ENCODE measurements at places on chromosomes 2 and 18.

DNA sequence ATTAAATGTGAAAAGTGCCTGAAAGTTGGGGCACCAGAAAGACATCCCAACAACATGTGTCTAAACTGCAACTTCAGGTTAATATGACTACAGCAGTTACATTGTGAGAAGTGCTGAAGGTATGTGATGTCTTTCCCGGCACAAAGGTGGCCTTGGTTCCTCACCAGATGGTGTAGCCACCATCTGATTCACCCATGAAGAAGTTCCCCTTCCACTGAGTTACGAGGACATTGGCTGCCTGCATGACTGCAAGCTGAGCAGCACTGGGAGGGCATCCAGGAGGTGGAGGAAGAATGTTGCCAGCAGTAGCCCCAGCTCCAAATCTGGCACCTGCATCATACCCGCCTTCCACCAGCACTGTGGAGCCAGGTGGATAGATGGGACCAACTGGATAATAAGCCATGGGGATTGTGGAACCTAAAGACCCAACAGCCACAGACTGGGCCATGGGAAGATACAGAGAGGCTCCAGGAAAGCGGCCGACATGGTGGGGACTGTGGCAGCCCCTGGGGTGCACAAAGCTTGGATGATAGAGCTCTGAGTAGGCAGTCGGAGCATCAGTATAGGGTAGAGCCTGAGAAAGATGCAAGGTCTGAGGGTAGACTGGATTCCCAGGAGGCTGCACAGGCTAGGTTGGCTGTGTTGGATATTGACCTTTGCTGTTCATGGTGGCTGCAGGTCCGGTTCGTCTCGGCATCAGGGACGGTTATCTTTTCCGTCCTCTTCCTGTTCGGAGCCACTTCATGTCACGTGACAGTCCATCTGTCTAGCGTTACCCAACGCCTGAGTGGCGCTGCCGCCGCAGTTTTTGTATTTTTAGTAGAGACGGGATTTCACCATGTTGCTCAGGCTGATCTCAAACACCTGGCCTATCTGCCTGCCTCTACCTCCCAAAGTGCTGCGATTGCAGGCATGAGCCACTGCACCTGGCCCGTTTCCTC is 36.9 kb downstream of the SUMO1 start:
- no peak for DNase-seq

DNA sequence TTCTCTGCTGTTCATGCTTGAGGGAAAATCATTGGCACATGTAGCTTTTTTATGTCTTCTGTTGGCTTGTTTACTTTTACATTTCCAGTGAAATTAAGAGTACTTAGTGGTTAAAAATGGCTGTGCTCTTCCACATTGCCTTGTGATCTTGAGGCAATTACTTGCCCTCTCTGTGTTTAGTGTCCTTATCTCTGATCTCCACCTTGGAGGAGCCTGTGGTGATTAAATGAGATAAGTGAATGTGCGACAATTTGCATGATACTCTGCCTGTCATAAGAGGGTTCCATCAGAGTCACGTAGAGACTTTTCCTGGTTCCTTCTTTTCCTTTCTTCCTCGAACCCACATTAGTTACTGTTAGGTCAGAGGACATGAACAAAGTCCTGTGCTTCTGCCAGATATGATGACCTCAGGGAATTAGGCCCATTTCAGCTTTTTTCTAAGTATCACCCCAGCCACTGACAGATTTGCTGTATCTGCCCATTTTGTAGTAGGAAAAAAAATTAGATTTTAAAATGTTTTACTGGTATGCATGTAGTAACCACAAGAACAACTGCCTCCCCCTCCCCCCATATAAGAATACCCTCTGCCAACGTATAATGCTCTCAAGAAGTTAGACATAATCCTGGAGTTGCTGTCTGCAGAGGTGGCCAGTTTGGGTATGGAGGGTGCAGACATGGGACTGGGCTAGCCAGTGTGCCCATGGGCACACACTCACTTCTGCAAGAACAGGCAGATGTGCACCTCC is 51.9 kb downstream of the TET3 start:
- DNase-seq: no peak

- DNase-seq: peak; percentile 74
Observed at GRCh38 chr2:180716186-180717180, 263.9 kb upstream of the UBE2E3 start.

GRCh38 chr2:217954971-217955740 is 47.6 kb downstream of the TNS1 start:
- no peak for DNase-seq

All from putamen (tissue), 1 donor.